ENCODE measurements at places on chromosomes 2 and 18.

DNA sequence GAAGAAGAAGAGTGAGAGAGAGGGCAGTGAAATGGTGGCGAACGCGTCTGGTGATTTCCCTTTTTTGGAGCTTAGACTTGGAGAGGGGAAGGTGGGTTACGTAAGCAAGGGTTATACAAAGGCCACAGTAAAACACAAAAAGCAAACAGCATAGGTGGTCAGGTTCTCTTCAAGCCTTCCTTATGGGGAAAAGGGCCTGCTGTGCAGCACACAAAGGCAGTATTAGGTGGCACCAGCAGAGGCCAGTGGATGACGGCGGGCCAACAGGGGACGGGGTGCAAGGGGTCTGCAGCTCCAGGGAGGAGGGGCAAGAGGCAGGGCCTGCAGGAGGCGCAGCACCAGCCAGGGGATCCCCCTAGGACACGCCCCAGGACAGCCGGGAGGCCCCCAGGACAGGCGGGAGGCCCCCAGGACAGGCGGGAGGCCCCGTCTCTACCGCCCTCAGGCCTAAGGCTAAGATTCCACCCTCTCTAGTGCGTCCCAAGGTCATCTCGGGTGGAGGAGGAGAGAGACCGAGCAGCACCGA lies 32.6 kb upstream of the NPC1 start:
- DNase-seq, result no peak

- DNase-seq, result no peak
Observed at GRCh38 chr2:164735309-164735919, 106.2 kb downstream of the COBLL1 start.

GRCh38 chr2:205119136-205119535 lies 563.2 kb upstream of the NRP2 start:
- no peak for DNase-seq

- DNase-seq, result no peak
Observed at GRCh38 chr2:19579461-19579860, 221.0 kb upstream of the OSR1 start.

GRCh38 chr2:89842180-89842908 lies 1150.9 kb downstream of the RPIA start:
- no peak for DNase-seq

GRCh38 chr2:44392338-44392943 lies 30.7 kb downstream of the CAMKMT start:
- peak; percentile 32 for DNase-seq

DNA sequence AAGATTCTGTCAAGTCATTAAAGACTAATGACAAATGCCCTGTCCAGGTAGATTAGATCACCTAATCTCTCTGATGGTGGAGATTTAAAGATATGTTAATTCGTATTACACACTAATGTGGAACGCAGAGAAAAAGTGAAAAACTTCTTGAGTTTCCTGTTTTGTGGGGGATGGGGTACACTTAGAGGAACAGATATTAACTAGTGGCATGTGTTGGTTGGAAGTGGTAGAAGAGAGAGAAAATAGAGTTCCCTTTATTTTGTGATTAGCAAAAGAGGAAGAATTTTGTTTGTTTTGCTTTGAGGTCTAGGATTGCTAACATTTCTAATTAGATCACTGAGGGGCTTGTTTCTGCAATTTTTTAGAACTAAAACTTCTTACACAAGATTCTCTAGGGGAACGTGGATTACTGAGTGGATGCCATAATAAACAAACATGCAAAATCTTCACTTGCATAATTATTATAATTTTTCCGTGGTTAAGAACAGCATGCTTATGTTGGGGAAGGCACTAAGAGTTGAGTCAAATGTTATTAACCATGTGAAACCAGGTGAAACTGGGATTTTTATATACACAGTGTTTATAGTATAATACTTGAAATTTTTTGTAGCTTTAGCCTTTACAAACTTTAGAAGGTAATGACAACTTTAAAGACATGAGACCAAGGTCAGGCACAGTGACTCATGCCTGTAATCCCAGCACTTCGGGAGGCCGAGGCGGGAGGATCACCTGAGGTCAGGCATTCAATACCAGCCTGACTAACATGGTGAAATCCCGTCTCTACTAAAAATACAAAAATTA lies 97.4 kb upstream of the STK17B start:
- DNase-seq, result no peak

DNA sequence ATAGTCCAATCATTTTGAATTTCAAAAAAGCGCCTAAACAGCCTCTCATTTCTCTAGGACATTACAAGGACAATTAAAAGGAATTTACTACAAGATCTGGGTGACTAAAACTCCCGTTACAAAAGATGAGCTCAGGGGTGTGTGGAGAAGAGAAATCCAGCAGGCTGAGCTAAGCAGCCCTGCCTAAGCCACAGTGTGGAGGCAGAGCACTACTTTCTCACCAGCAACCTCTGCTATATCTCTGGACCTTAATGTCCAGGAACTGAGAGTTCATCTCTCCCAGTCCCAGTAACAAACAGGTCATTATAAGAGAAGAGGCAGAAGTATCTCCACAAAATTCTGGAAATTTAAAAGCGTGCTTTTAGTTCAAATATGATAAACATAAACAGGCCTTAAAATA lies 18.9 kb upstream of the ANKRD62 start:
- no peak for DNase-seq

- no peak for DNase-seq
Observed at GRCh38 chr18:59505356-59505755, 146.3 kb upstream of the LMAN1 start.

DNA sequence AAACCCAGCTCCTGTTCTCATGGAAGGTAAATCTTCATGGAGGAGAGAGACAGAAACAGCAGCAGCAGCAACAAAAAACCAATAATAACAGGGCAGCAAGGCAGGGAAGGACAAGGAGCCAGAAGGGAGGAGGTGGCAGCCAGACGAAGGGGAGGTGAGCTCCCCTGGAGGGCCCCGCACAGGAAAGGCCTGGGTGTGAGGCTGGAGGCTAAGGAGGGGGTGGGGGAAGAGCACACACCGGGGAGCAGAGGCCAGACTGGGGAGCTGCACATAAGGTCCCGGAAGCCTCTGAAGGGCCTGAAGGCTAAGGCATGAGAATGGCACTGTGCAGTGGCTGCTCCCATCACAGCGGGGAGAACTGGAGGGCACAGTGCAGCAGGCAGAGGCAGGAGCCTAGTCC lies 94.8 kb upstream of the SMAD7 start:
- DNase-seq, result no peak

- DNase-seq, result no peak
Observed at GRCh38 chr18:31199190-31199769, 36.6 kb upstream of the DSC1 start.

DNA sequence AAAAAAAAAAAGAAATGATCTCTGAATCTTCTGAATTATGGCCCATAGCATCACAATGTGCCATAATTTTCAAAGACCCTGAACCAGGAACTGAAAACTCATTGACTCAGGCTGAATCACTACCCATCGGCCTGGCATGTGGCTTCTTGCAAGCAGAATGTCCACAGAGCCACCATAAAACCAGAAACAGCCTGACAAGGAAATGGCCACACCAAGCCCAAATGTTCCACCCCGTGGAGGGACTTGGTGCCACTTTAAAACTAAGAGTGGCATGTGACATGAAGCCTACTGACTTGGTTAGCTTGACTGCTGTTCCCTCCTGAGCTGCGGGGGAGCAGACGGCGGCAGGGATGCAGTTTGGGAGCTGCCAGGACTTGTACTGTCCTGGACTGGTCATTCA lies 71.2 kb upstream of the RBM44 start:
- peak; percentile 60 for DNase-seq

DNA sequence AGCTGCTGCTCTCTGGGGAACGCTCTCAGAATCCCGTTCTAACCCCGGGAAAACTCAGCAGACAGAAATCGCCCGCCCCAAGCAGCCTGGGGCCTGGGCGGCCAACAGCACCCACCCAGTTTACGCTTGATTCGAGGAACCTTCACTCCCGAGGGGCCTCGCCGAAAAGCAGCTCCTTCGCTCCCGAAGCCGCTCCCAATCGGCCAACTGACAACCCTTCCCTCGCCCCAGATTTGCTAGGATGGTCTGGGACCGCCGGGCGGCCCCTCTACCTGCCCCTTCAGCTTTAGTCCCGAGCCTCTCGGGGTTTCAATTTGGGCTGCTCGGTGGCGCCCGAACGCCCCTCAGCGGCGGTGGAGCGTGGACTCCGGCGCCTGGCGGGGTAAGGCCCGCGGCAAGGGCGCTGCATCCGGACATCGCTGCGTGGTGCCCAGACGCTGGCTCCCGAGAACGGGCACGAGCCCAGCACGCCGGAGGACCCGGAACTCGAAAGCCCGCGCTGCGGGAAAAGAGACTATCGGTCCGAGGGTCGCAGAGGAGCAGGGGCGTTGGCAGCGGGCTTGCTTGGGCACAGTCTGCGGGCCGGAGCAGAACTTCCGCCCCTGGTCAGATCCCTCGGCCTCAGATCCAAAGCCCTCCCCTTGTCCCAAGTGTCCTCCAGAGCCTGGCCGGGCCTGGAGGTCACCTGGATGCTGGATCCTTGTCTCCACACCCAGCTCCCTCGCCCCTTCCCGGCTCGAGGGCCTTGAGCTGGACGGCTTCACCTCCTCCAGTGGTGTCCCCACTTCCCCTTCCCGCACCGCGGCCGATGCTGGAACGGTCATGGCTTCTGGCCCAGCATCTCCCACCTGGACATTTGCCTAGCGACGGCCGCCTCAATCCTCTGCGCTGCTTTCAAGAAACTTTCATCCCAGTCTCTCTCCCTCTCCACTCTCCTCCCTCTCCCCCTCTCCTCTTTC lies 3.0 kb upstream of the OTX1 start:
- DNase-seq, result no peak
